ENCODE measurements at places on chromosomes 16 and 17.
A peak's percentile ranks its signal among the peaks of the same experiment; 100 is the strongest.

GRCh38 chr17:81135505-81136278 lies 29.6 kb upstream of the PVALEF start:
- DNase-seq: peak; percentile 46

DNA sequence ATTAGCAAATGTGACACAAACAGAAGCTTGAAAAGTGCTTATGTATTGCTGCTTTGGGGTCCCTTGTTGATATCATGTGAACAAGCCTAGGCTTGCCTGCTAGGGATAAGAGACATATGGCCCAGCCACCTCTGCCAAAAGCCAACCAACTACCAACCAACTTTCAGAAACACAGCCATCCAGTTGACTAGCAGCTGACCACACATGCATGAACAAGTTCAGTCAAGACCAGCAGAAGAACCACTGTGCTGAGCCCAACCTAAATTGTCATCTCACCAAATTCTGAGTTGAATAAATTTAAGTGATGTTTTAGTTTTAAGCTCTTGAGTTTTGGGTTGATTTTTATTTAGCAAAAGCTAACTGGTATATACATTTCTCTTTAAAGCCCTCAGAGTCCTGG lies 3.5 kb downstream of the ERN2 start:
- no peak for DNase-seq

GRCh38 chr16:3846087-3846486 lies 34.4 kb downstream of the CREBBP start:
- DNase-seq: no peak

DNA sequence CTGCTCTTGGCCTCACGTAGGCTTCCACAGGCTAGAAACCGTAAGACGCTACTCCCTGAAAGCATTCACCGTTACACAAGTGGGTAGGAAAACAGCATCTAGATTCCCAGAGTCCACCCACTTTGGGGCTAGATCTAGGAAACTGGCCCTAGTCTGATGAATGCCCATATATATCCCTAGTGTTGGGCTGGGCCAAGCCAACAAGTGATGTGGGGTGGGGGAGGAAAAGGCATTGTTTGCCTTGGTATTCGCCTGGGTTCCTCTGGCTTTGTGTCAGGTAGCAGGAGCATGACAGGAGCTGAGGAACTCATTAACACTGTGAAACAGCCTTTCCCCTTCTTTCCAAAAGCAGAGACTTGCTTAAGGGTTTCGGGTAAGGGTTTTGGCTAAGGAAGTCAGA lies 112.4 kb downstream of the SMG6 start:
- DNase-seq: no peak

- DNase-seq: no peak
Observed at GRCh38 chr17:82868715-82869131, 28.9 kb upstream of the ZNF750 start.

DNA sequence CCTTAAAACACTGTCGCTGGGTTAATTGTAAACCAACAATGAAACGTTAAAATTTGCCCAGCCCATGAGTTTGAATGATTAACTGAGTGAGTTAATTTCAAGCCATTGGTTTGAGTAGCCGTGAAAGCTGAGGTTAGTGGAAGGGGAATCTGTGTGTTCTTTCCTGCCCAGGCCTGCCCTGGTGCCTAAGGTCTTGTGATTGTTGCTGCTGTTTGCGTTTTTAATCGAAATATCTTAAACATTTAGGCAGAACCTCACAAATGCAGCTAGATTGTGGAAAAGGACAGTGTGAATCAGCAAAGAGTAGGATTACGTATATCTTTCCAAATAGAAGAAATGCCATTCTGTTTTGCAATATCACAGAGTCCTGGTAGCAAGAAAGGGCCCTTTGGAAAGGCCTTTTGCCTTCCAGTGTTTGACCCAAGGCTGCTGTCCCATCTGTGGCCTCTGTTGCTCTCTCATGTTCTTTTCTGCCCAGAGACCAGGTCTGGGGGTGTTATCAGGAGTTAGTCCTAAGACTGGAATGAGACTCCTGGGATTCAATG lies 113.8 kb downstream of the MSI2 start:
- DNase-seq: no peak

GRCh38 chr17:47603830-47604597 lies 45.7 kb upstream of the KPNB1 start:
- DNase-seq: no peak

GRCh38 chr16:58584831-58585505 lies 44.7 kb downstream of the CNOT1 start:
- no peak for DNase-seq

- no peak for DNase-seq
Observed at GRCh38 chr17:1992541-1992940, 32.6 kb downstream of the RTN4RL1 start.

DNA sequence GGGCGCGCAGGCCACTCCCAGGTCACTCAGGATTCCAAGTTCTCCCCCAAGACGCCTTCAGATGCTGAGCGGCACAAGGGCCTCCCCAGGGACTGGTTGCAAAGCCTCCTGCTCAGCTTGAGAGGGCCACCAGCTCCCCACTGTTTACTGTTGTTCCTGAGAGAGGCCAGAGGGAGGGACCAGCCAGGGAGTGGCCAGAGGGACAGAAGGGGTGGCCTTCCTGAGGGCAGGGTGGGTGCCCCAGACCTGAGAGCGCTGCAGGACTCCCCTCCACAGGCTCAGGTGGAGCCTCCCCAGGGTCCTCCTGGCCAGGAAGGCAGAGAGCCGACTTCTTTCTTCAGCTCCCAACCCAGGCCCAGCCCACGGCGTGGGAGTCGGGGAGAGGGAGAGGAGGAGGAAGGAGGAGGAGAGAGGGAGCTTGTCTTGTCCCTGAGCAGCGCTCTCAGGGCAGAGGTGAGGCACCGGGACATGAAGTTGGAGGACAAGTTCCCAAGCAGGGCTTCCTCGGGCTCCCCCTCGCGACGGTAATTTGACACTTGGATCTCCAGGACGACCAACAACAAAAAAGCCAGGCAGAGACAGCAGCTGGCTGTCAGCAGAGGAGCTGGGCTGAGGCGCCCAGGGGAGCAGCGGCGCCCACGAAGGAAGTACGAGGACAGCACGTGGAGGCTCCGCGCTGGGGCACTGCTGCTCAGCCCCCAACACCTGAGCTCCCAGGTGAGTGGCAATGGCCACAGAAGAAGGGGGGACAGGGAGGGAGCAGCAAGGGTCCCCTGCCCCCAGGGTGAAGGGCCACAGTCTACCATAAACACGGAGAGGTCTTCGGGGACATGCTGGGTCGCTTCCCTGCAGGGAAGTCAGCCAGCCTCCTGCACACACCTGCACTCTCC lies 497 bp downstream of the SMIM5 start:
- peak; percentile 64 for DNase-seq

DNA sequence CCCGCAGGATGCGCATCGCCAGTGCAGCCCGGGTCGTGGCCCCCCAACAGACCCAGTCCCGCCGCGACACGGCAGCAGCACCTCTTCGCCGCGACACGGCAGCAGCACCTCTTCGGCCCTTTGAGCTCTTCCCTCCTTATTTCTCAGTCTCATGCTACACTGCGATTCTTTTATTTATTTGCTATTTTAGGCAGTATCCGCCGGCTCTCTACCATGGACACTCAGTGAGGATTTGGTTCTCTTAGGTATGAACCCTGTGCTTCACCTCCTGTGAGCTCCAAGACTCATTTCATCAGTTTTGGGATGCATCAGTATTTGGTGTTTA lies 8.3 kb upstream of the MAP2K3 start:
- no peak for DNase-seq

DNA sequence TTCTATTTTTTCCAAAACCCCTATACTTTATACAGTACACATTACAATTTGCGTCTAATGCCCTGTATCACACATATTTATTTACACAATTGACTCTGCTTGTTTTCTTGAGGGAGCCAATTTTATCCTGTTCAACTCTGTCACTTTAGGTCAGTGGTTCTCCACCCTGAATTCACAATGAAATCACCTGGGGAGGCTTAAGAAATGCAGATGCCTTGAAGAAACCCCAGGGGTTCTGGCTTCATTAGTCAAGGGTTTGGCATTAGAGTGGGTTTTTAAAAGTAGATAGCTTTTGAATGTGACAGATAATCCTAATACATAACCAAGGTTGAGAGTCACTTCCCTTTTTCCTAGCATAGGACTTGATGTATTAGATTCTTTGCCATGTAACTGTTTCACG lies 398.6 kb upstream of the ERCC4 start:
- DNase-seq: no peak

DNA sequence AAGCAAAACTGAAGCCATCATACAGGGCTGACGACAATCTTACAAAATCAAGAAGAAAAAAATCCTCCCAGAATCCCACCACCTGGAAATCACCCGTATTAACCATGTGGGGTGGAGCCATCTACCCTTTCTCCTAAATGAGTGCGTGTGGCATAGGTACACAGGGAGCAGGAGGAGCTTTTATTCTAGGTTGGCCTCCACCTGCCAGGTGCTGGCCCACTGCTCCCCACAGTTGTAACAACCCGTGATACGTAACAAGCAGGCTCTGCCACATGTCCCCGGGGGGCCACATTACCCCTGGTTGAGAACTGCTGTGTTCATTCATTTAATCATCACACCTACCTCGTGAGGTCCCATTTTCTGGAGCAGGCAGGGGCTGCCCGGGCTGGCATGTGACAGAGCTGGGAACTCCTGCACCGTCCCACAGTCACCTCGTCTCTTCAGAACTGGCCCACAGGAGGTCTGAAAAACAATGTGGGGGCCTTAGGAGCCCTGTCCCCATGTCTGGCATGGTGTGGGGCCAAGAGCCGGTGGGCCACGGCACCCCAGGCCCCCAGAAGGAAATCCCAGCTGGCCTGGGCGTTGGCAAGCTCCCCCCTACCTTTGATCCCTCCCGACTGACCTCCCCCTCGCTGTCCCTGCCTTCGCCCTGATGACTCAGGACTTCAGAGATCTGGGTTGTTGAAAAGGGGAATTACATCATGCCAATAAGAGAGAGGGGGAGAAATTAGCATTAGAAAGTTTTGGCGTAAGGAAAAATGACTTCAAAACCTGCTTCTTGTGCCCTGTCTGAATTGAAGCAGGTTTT lies 12.9 kb downstream of the CMIP start:
- no peak for DNase-seq

- no peak for DNase-seq
Observed at GRCh38 chr16:3651461-3652372, 2.8 kb upstream of the DNASE1 start.

DNA sequence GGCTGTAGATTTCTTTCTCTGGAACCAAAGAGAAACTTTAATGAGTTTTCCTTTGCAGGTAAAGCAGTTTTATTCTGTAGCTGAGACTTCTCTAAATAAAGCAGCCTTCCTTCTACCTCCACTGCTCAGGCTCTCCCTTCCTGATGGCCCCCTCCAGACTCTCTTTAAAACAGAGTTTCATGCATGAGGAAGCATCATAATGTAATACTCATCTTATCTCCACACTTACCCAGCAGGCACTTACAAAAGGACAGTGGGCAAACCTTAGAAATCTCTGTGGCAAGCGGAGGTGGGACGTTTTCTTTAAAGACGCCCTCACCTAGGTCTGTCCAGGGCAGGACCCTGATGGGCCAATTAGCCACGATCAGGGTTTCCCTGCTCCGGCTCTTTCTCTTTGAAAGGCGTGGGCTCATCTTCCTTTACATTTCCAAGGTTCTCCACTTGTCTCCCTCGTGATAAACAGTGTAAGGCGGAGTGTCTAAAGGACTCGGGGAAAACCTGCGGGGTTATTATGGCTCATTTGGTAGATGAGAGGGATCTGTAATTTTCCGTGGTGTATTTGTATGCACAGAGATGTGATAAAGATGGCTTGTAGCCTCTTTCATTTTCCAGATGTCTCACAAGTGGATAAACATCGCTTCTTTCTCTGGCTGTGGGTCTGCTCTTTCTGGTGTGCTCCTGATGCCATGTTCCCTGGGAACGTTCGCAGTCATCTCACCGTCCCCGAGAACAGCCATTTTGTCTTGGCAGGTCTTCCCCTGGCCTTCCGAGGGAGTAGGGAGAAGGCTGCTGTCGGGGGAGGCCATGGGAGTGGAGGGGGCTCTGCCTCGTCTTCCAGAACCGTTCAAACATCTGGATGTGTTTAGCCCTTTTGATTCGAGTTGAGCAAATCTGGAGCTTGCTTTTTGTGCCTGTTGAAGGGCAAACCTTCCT lies 239.0 kb downstream of the CCDC182 start:
- no peak for DNase-seq

DNA sequence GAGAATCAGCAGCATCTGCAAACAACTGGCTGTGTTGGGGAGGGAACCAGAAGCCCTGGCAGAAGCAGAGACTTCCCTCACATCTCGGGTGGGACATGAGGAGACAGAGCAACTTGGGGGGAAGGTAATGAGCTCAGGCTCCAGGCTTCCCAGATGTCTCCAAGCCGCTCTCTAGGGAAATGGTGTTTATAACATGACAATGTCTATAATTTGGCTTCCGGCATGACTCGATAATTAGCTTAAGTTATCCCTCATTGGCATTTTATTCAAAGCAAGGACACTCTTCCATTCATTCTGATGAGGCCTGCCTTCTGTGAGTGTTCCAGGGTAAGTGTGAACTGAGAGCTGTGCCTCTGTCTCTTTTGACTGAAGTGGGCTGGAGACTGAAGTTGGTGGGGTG lies 14.7 kb upstream of the MLLT6 start:
- DNase-seq: no peak

GRCh38 chr16:72443809-72444208 lies 271.9 kb upstream of the PMFBP1 start:
- no peak for DNase-seq

Data from caudate nucleus (tissue), 63 donors.